ENCODE measurements at places on chromosomes 3 and 15. TPM values are rescaled to one million over a fixed set of nuclear protein-coding genes. Genes with fewer than 3 reads are reported as not detected.

DNA sequence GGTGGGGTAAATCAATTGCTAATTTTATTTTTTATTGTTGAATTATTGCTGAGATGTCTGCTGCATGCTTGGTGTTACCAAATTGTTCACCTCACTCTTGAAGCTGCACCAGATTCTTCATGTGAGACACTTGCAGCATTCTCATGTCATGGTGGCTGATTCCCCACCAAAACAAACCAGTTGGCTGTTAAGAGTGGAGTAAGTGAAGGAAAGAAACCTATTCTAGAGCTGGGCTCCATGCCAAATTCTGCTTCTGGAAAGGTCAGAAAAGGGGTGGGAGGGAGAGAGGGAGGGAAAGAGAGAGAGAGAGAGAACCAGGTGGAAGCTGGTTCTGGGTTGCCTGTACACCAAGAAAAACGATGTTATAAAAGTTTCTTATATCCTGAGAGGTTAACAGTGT, 317.5 kb upstream of the THRB start:
- DNase-seq, result no peak

GRCh38 chr3:196686436-196686835, 25.6 kb downstream of the CEP19 start:
- no peak for DNase-seq

DNA sequence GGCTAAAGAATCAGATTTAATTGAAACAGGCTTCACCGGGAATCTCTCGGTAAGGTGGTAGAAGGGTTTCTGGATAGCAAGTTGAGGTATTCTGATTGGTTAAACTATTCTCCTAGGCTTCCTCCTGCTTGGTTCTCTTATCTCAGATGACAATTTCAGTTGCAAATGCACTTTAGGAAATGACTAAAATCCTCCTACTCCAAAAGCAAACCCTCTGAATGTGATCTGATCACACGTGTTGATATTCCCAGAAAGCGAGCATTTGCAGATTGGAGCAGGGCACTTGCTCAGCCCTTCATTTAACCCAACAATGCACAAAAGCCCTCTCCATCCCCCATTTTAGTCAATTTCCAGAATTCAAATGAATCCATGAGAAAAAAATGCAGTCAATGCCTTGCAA, 55.6 kb upstream of the ICE2 start:
- DNase-seq, result no peak

GRCh38 chr3:115523458-115523857, 99.9 kb upstream of the GAP43 start:
- DNase-seq, result no peak

GRCh38 chr3:72230774-72231379, 445.9 kb upstream of the PROK2 start:
- DNase-seq, result no peak

- no peak for DNase-seq
Measured at GRCh38 chr3:8112587-8112986, 389.0 kb upstream of the LMCD1 start.

DNA sequence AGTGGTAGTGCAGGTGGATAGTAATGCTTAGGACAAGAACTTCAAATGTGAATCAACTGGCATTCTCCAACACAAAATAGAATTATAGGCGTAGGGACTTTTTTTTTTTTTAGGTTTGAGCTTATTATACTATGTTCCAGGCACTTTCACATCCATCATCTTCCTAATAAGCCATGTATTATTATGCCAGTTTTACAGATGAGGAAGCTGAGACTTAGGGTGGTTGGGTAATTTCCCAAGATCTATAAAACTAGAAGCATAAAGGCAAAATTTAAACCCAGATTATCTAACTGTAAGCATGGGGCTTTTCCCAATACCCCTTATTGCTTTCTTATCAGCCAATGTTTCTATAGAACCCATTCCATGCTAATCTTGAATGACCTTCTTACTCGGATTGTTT, 75.1 kb upstream of the ETV5 start:
- DNase-seq, result no peak

- no peak for DNase-seq
Measured at GRCh38 chr3:156888176-156888575, 62.0 kb downstream of the LEKR1 start.

DNA sequence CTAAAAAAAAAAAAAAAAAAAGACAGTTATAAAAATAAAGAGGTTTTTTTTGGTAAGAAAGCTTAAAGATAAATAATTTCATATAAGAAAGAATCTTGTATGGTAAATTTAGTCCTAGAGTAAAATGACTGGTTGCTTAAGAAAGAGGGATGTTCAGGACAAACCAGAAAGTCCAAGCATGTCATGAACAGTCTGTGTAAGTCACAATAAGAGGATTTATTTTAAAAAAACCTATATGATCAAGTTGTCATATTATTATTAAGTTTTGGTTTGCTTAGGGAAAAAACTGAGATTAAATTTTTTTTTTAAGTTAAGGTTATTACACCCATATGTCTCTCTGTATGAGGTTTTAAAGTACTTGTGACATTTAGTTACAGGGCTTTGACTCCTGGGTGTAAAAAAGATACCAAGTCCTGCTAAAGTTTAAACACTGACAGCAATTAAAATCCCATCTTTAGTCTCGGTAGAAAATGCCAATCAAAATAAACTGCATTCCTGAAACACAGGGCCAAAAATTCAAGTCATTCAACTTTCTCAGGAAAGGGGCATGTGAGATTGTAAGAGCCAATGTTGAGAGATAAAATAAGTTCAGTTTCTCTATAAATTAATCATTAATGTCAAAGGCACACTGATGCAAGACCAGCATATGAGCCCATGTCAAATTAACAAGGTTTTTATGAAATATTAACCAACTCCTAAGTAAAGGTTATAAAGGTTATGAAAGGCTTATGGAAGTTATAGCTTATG, 8.5 kb upstream of the BDH1 start:
- DNase-seq, result no peak

DNA sequence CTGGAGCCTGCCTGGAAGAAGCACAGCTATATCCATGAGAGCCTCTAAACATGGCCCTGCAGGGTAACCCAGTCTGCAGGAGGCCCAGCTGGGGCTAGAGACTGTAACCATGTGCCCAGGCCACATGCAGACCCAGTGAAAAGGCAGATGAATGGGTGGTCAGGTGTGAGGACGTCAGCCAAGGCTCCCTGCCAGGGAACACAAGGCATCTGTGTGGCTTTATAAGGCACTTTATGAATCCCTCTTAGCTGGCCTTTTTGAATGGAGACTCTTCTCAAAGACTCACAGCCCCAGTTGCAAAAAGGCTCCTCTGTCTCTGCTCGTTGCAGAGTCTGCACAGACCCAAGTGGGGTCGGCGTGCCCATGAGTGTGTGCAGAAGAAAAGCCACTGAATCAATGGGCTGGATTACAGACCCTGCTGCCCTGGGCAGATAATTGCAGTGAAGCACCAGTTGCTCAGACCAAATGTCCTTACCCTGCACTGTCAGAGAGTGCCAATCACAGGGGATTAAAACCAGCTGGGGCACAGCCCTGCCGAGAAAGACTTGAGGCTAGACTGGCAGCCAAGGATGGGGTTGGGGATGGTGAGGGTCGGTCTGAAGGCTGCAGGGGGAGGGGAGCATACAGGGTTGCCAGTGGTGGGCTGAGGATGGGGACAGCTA, 154.2 kb downstream of the RAB11A start:
- no peak for DNase-seq

- no peak for DNase-seq
Measured at GRCh38 chr15:92463352-92463751, 69.7 kb downstream of the ST8SIA2 start.

- no peak for DNase-seq
Measured at GRCh38 chr3:48928679-48929078, 10.0 kb downstream of the ARIH2 start.

DNA sequence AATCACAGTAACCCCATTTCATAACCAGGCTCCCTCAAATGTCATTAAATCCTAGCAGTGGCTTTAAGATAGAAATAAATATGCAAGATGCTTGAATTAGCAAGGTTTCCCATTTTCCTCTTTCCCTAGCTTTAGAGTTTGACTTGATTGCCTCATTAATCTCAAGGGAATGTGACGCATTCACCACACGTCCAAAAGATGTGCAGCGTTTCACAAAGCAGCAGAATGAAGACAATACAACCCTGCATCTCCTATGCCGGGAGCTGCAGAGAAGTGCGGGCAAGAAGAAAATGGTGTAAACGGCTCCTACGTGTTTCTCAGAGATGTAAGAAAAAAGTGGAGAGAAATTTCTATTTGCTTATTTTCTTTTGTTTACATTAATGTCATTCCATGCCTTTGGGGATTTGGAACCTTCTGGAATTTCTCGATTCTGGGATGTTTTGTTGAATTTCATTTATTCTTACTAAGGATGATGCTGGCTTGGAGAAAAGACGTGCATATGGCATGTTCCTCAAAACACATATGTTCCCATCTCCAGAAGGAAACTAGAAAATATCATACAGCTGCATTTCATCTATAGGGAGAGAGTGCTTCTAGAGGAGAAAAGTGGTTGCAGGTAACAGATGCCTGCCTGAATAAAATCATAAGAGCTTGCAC, 27.8 kb upstream of the FRMD4B start:
- DNase-seq, result no peak

GRCh38 chr3:124648551-124648950, 81.7 kb upstream of the UMPS start:
- no peak for DNase-seq

DNA sequence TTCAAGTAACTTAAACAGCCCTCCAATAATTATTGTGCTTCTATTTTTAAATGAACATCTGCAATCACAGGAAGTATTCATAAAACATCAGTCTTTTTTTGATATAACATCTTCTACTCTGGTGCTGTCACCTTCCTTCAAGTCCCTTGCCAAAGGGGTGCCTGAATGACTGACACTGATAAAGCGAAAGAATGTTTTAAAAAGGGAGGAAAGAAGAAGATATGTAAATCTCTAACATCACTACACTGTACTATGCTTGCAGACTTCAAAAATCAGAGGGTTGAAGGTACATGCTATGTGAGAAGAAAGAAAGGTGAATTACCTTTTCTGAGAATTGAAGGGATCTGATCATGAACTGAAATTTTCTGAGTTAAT, 253.7 kb downstream of the ZPLD1 start:
- DNase-seq, result no peak

DNA sequence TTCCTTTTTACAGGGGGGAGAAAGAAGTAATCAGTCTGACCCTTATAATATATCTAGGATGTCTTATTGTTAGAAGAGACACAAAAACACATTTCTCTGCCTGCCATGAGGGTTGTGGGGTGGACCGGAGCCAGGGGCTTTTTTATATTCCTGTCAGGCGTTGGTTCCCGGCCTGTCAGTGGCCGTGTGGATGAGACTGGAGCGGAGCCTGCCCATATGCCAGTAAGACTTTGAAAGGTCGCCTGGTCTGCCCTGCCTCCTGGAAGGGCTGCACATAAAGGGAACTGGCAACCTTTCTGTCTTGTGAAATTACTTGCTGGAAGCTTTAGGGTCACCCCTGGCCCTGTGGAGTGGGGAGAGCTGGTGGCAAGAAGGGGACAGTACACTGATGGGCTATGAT, 34.7 kb downstream of the MAP3K13 start:
- no peak for DNase-seq

- DNase-seq, result no peak
Measured at GRCh38 chr3:64473466-64473865, 214.3 kb downstream of the ADAMTS9 start.

GRCh38 chr3:122188737-122189136, 5.3 kb downstream of the CASR start:
- no peak for DNase-seq

- peak; percentile 71 for DNase-seq
Measured at GRCh38 chr15:64004587-64004986, 41.7 kb downstream of the DAPK2 start.

DNA sequence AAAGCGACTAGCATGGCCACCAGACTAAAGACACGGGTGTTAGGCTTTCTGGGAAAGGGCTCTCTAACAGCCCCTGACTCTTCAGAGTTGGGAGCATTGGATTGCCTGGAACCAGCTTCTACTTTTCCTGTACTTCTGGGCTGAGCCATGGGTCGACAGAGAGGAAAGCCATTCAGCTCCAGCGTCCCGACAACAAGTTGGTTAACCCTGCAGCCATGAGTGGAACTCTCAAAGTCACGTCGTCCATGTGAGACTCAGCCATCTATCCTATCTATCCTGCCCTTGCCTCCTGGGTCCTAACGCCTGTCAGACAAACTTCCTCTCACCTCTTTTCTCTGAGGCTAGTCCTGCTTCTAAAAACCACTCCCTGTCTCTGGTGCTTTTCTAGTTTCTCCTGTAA, 32.6 kb upstream of the TBC1D5 start:
- no peak for DNase-seq

- DNase-seq, result no peak
Measured at GRCh38 chr15:101004500-101004899, 85.3 kb downstream of the LRRK1 start.

- no peak for DNase-seq
Measured at GRCh38 chr15:80267658-80268057, 15.6 kb upstream of the CTXND1 start.

DNA sequence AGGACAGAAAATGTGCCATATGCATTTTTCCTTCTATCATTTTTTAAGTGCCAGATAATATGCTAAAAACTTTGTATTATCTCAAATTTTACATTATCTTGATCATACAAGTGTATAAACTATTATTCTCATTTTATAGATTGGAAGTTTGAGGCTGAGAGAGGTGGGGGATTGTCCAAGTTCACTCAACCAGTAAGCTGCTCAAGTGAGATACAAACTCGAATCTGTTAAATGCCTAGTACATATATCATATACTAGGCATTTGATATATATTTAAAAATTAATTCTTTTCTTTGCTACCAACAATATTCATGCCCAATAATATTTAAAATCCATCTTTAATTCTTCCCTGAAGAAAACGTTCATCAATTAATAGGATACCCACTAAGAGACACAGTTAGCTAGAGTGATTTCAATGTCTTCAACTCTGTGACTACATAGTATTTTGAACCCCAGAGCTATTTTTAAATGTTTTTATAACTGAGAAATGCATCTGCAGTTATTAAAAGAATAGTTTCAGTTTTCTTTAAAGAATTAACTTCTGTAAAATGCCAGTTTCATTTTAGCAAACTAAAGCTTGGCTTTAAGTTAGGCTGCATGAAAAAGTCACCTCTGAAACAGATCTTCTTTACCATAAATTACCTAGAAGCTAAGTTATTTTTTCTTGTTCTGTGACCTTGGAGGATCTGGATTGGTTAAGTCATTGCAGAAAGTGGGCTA, 40.4 kb downstream of the IQCB1 start:
- no peak for DNase-seq

GRCh38 chr15:86139828-86140227, 60.2 kb downstream of the AGBL1 start:
- no peak for DNase-seq

The BFSP2 gene
- total RNA-seq, result not detected

The SCN11A gene
- total RNA-seq, result 0.05 TPM

The ST8SIA2 gene
- not detected for total RNA-seq

The NOX5 gene
- 0.91 TPM for total RNA-seq

The C3orf20 gene
- 0.20 TPM for total RNA-seq

The HCLS1 gene
- 1.6 TPM for total RNA-seq

The LMLN gene
- 7.2 TPM for total RNA-seq

All from HCT116 (cell line).